CD14-positive monocyte (primary cell): ENCODE measurements at places on chromosomes 4 and X.

DNA sequence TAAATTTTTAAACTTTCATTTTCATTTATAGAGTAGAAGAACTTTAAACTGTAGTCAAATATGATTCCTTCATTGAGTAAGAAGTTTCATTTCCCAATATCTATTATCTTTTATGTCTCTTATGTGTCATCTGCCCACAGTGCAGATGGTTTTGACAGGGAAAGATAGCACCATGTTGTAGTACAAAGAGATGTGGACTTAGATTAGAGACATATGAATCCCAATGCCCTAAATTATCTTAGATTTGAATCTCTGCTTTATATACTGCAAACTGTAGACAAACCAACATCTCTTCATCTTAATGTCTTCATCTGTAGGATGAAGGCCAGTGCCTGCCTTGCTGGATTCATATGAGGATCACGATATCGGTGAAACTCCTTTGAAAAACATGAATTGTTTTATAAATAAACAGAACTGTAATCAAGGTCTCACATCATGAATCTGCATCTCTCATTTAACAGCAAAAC is 217.5 kb downstream of the BANK1 start:
- no peak for DNase-seq

DNA sequence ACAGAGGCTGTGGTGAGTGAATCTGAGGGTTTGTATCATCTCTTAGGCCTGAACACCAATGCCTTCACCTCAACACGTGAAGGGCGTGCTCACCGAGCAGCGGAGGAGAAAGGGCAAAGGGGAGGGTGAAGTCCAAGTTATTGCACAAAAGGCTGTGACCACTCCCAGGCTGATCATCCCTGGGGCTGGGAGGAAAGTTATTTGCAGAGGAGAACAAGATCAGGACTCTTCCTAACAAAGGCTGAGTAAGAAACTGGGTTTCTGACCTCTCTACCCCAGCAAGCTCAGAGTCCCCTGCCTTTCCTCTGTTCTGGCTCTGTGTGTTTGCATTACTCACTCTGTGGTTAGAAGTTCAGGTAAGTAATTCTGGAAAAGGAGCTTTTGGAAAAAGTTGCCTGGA is 366.3 kb upstream of the CXorf51A start:
- DNase-seq, result no peak

GRCh38 chr4:17567271-17567670 is 9.7 kb upstream of the LAP3 start:
- no peak for DNase-seq

GRCh38 chr4:75494563-75494962 is 19.6 kb downstream of the RCHY1 start:
- peak; percentile 69 for DNase-seq

GRCh38 chr4:55609393-55609866 is 17.4 kb upstream of the PDCL2 start:
- no peak for DNase-seq

GRCh38 chr4:113256946-113257345 is 207.5 kb downstream of the ANK2 start:
- no peak for DNase-seq

GRCh38 chr4:184715526-184715925 is 18.4 kb downstream of the CENPU start:
- DNase-seq, result no peak

GRCh38 chr4:182643801-182644682 is 273.1 kb downstream of the DCTD start:
- no peak for DNase-seq

- DNase-seq, result no peak
Measured at GRCh38 chr4:77047037-77047436, 28.8 kb downstream of the CCNI start.

DNA sequence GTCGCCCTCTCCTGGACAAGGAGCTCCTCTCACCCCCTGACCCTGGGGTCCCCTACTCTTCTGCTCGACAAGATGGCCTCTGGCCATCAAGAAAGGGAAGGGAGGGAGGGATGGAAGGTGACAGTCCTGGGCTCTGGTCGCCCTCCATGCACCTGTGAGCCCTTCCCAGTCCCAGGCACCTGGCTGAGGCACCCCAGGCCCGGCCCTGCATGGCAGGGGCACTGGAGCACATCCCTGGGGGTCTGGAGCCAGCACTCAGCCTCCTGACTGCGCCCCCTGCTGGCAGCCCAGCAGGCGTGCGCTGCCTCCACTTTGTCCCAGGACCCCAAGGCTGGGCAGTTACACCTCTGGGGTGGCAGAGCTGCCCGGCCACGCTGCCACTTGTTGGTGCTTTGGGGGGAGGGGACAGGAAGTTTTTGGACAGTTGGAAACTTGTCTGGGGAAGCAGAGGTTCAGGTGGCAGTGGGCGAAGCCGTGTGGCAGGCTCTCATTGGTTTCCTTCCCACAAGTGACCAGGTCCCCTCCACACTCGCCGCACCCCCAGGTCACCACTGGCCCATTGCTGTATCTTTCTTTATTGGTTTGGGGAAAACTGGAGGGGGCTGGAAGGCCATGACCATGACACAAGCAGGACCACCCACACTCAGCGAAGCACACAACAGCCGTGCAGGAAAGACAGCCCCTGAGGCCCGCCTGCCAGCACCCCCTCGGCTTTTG is 4.3 kb downstream of the PNCK start:
- peak; percentile 28 for DNase-seq

GRCh38 chr4:113540859-113541258 is 220.7 kb downstream of the CAMK2D start:
- no peak for DNase-seq

DNA sequence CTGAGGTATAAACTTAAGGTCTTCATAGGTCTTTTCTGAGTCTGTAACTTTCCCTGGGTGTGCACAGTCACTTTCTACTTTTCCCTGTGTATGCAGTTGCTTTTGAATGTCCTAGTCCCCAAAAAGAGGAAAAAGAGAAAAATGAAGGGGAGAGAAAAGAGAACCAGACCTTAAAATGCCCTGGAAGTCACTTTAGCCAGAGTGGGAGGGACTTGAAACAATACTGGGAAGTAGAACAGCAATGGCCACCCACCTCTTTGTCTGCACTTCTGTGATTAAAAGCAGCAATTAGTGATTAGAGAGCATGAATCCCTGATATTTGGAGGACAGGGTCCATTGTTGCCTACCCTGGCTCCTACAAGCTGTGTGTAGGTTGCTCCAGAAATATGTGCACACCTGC is 36.1 kb downstream of the ZCCHC13 start:
- DNase-seq, result no peak

GRCh38 chr4:104756837-104757236 is 262.1 kb upstream of the CXXC4 start:
- no peak for DNase-seq

- DNase-seq, result no peak
Measured at GRCh38 chr4:19739101-19739651, 512.5 kb upstream of the SLIT2 start.

DNA sequence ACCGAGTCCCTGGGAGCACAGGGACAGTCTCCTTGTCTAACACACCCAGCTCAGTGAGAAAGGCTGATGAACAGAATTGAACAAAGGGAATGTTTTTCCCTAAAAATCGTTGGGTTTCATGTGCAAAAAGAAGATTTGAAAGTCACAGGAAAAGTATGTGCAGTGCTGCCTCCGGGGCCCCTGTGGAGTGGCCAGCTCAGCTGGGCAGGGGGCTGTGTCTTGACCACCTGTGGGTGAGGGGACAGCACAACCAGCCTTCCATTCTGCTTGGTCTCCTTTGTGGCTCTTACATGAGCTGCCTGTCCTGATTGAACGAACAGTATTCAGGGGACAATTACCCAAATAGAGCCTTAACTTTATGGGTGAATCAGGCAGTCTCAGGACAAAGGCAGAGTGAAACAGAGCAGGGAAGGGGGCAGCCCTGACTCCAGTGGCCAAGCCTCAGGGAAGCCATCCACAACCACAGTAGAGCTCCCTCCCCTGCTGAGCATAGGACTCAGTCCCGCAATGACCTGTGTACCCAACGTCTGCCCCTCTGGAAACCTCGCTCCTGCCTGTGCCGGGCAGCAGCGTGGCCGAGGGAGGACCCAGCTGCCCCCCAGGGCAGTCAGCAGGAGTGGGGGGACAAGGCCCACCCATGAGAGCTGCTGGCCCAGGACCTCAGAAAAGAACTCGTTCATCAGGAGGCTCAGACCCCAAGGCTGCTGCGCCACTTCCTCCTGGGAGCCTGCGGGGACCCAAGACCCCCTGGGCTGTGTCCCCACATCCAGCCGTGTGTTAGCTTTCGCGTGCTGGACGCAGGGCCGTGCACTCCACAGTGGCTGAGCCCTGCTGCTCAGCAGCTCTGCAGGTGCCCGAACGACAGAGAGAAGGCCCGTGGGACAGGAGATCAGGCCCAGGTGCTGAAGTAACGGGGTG is 59.6 kb upstream of the MXD4 start:
- peak; percentile 0 for DNase-seq

GRCh38 chr4:13907255-13907751 is 279.8 kb upstream of the BOD1L1 start:
- peak; percentile 23 for DNase-seq

GRCh38 chrX:23930894-23931604 is 23.2 kb downstream of the CXorf58 start:
- no peak for DNase-seq

- no peak for DNase-seq
Measured at GRCh38 chrX:48003367-48003757, 427 bp downstream of the ZNF182 start.

GRCh38 chr4:1347410-1347864 is 429 bp downstream of the UVSSA start:
- DNase-seq, result peak; percentile 71

GRCh38 chrX:151988706-151989299 is 14.3 kb upstream of the GABRE start:
- no peak for DNase-seq

DNA sequence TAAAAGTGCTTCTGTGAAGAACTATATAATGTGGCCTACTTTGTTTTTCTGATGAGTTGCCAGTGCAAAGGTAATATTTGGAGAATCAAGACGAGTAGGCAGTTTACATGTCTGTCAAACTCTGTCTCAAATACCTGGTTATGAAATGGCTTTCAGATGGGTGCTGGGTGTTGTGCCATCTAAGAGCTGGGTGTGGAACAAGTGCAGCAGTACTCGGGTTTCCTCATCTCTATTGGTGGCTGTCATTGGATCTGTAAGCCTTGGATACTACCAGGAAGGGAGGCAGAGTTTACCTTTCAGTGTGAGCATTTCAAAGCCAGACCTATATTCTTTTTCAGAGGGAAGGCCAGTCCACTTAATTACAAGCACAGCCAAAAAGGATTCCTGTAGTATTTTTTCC is 37.2 kb downstream of the MTM1 start:
- no peak for DNase-seq

GRCh38 chrX:11401966-11402365 is 108.8 kb downstream of the AMELX start:
- DNase-seq, result no peak

GRCh38 chrX:28498658-28499057 is 88.6 kb upstream of the IL1RAPL1 start:
- no peak for DNase-seq

- DNase-seq, result peak; percentile 50
Measured at GRCh38 chr4:78845472-78845871, 69.3 kb downstream of the BMP2K start.

DNA sequence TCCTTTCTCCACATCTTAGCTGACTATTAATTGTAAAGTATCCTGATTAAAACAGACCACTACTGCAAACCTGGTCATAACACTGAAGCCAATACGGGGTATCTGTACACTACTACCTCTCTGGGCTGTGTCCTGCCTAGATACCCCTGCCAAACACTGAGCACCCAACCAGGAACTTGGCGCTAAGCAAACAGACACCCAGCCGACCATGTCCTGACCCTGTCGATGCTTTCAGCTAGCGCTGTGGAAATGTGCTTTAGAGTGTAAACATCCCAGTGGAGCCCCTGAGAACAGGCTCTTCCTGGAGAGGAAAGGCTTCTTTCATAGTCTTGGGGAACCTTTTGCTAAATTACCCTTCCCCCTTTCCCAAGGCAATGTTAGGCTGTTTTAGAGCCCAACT is 52.9 kb downstream of the CCNG2 start:
- no peak for DNase-seq

DNA sequence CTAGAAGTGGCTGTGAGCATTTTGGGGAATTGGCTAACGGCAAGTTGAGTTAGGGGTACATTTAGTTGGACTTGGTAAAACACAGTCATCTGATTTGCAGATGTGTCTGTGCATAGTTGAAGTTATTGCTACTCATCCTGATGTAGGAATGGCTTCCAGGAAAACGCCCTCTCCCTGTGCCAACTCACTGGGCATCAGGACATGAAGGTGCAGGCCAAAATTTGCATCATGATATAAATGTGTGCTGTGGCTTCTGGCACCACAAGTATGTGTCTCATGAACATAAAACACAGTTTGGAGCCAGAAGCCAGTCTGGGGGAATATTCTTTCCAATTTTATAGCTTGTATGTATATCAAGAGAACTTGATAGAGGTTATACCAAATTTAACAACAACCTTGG is 54.2 kb upstream of the CBR4 start:
- DNase-seq, result no peak

DNA sequence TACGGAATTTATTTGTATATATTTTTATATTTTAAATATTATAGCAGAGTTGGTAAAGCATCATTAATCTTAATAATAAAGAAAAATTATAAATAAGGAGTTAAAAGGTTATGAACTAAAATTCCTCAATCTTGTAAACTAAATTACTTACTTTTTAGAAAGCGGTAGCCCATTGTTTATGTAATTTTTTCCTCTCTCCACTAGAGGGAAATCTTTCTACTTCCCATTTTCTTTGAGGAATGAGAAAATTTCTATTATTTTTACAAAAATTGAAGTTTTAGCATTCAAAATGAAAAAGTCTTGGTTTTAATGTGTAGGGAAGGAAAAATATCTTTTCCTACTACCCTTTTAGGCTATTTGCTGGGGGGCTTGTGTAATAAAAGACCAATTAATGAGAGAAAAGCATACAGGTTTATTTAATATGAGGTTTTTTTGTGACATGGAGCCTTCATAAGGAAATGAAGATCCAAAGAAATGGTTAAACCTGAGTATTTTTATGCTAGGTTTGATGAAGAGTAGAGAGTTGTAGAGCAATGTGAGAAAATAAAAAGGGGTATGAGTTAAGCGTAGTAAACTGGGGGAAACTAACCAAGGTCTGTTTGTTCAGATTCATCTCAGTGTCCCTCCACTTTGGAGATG is 68.7 kb upstream of the ADAD1 start:
- no peak for DNase-seq

DNA sequence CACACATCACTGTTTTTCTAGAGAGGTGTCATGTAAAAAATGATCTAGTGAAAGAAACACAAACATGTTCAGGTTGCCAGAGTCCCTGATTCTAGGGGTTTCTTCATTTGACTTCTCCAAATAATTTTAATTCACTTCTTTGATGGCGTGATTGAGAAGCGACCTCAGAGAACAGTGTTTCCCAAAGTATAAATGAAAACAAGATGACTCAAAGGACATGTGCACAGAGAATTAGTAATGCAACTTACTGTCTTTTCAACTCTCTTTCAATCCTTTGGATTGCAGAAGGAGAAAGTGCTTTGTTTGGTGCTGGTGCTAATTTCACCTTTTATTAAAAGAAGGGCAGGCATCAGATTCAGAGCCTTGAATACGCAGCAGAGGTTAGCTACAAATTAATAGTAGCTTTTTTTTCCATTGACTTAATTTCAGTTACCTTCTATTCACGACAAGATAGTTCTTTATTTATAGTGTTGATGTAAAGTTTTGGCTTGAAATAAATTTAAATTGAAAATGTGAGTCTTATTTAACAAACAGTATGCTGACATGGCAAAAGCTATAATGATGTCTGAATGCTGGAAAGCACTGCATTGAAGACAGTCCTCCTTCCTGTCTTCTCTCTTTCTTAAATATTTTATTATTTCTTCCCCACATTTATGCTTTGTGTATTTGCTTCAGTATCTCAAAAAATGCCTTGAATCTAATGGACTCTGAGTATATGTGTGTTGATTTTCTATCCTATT is 85.1 kb downstream of the SLC10A7 start:
- no peak for DNase-seq
